NCI-H69 (cell line): ENCODE measurements at places on chromosomes 1 and 21.
A peak's percentile ranks its signal among the peaks of the same experiment; 100 is the strongest.

GRCh38 chr1:60916199-60916598 lies 166.2 kb upstream of the NFIA start:
- DNase-seq: peak; percentile 23

DNA sequence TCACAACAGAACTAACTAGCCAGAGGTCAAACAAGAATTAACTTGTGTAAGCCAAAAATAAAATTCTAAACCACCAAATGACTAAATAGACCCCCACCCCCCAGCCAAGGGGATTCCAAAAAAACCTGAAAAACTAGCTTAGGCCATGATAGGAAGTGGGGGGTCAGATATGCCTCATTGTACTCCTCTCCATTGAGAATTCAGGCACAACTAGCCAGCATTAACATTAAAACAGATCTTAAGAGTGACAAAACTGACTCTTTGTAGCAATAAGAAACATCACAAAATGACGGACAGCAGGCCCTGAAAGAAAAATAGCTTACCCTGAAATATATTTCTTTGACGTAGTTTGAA lies 103.0 kb upstream of the ETV3 start:
- no peak for DNase-seq

- peak; percentile 85 for DNase-seq
Observed at GRCh38 chr1:210373878-210374599, 45.3 kb downstream of the HHAT start.

DNA sequence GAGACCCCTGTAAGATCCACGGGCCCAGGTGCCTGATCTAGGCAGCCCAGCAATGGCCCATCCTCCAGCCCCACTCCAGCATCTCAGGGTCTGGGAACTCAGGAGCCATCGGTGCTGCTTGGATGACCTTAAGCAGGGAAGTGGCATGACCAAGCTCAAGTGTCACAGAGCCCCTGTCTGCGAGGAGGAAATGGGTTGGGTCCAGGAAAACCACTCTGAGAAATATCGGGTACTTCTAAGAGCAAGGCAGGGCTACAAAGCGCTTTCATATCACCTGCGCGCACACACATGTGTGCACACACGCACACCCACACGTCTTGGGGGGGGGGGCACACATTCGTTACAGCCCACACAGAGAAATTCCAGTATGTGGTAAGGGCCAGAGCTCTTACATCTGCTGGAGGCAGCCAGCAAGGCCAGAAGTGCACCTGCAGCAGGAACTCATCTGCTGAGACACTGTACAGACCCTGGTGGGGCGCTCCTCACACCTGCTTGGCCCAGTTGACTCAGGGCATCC lies 32.6 kb upstream of the SPOCD1 start:
- DNase-seq: no peak

DNA sequence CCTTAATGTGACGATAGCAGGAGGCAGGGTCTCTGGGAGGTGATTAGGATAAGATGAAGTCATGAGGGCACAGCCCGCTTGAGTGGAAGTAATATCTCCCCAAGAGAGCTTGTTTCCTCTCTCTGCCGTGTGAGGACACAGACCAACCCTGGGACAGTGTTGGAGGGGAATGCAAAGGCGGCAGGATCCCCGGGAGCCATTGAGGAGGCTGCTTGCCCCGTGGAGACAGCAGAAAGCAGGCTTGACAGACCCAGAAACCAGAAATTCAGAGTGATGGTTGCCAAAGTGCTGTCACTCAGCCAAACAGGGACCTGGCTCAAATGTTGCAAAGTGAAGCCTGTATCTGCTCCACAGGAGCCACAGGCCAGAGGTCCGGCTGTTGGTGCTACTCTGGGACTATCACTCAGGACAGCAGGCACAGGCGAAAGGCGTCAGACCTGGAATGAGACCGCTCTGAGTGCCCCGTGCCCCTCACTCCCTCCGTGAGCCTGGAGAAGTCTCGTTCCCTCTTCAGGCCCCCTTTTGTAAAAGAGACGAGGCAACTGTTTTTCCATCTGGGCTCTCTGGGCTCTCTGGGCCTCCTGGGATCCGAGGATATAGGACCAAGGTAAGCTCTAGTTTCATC lies 96.6 kb upstream of the VANGL1 start:
- no peak for DNase-seq

GRCh38 chr1:167687919-167688519 lies 33.8 kb upstream of the MPZL1 start:
- DNase-seq: peak; percentile 80

- DNase-seq: no peak
Observed at GRCh38 chr1:37567023-37567422, 10.3 kb downstream of the DNALI1 start.

DNA sequence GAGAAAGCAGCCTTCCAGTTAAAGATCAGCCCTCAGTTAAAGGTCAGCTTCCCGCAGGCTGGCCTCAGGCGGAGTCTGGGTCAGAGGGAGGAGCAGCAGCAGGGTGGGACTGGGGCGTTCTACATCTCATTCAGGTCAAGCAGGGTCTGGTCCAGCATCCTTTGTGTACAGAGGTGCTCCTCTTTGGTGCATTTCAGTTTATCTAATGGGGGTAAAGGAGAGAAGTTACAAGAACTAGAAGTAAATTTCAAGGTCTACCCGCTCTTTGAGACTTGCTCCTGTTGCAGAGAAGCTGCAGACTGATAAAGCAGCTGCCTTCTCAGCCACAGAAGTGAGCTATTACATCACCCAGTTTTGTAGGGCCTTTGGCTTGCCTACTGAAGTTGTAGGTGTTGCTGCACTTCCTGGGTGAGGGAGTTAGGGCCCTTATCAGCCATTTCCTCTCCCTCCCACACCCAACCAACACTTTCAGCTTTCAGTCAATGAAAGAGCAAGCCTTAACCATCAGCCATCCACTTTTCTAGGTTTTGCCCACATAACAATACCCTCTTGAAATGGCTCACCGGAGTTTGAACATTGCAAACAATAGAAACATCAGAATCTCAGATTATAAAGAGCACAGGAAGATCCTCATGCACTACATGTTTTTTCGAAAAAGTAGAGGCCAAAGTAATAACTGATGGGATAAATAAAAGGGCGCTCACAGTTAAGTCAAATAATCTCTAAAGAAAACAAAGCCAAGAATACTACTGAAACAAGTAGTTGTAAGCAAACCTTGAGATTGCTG lies 2.8 kb upstream of the NUP210L start:
- DNase-seq: no peak

DNA sequence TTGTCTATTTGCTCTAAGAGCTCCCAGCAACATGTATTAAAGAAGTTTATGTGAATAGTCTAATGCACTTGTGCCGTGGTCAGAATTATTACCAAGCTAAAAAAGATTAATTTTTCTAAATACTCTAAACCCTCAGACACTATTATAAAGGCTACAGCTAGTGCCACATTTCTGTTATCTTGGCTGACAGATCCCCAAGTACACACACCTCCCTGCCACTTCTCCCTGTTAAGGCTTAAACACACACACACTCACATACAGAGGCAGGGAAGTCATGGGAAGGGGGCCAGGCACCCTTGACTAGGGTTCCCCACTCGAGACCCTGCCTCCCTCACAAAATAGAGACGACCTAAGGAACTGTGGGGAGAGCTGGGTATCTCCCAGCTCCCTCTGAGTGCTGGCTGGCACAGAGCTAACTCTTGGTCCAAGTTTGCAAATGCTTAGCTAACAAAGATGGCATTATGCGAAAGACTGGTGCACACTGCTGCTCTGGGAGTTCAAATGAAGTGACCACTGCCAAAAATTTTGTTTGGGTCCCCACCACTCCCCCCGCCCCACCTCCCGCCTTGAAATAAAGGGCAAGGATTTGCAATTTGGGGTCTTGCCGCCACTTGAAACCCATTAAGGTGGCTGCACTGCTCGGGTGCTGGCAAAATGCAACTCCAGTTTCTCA lies 9.8 kb downstream of the SSBP3 start:
- no peak for DNase-seq

- peak; percentile 27 for DNase-seq
Observed at GRCh38 chr1:223364685-223365382, 858 bp upstream of the SUSD4 start.

DNA sequence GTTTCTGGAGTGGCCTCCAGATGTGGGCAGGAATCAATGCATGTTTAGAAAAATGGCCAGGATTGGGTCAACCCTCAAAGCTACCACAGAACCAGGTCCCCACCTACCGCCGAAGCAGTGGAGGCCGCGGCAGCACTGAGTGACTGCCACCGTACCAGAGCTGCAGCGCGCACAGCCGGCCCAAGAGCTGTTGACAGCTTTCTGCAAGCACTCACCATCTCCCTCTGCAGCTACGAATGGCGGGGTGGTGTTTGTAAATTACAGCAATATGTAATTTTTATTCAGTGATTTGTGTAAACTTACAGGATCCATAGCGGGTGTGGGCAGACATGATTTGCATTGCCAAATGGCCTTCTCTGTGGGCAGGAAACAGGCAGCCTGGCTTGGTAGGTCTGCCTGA lies 96.4 kb downstream of the CAMK2N1 start:
- DNase-seq: no peak

DNA sequence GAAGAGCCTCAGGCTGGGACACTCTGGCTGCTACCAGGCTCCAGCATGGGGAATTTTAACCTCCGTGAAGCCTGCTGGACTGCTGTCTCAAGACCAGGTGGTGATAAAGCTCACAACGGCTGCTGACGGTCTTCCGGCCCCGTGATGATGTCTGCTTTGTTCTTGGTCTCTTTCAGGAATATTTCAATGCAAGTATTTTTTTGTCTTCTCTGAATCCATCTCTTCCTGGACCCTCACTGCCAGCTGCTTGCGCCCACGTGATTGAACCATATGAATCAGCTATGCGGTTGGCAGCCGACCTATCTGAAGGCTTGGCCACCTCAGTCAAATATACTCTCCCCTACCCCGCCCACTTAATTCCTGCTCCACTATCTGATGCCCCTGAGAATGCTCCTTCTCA lies 14.6 kb upstream of the SLC6A17 start:
- DNase-seq: peak; percentile 70

DNA sequence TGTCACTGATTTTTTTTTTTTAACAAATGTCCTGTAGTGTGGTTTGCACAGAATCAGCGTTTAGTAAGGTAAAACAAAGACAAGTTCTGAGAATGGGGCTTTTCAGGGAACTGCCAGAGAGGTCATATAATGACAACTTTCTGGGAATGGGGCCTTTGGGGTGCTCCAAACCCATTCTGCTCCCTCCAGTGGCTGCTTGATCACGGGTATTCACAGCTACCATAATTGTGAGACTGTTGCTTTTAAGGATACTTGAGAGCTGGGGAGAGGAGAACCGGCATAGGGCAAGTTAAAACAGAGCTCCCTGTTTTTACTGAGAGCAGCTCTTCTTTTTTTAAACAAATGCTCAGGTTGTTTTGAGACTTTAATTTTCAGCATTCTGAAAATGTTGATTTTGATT lies 48.2 kb downstream of the CYP2J2 start:
- DNase-seq: peak; percentile 2

GRCh38 chr1:66652556-66652955 lies 99.7 kb upstream of the DYNLT5 start:
- DNase-seq: no peak

DNA sequence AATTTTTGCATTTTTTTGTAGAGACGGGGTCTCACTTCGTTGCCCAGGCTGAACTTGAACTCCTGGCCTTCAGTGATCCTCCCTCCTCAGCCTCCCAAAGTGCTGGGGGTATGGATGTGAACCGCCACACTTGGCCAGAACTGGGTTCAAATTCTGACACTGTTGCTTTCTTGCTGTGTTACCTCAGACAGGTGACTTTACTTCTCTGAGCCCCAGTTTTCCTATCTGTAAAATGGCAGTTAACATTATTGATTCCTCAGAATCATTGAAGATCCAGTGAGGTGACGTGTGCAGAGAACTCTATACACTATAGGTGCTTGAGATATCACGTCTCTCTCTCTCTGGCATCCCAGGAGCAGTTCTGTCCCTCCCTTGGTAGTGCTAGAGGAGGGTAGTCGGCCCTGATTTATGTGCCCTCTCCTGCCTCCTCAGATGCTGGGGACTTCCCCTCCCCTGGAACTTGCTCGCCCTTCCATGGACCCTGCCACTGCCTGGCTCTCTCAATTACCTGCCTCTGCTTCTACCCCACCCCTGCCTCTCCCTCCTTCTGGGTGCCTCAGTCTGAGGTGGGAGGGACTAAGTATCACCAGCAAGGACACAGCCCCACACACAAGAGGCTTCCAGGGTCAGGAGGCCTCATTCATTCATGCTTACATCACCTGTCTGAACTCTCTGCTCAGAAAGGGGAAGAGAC lies 2.8 kb upstream of the HPCA start:
- DNase-seq: peak; percentile 80

DNA sequence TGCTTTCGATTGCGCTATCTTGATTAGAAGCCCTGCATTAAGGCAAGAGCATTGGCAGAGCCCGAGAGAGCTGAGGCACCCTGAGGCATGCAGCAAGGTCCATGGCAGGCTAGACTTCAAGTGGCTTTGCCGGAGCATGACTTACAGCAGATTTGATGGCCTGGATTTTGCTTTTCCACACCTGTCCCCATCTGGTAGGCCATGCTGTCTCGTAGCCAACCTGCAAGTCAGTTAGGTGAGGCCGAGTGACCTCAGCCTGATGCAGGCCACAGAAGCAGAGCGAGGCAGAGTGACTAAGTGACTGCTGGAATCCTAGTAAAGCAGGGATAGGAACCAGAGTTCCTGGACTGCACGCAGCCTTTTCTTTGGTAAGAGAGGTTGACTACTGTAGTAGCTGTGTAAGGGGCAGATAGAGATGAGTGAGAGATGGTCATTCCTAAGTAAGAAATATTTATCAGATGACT lies 148.9 kb downstream of the PBX1 start:
- DNase-seq: no peak

- no peak for DNase-seq
Observed at GRCh38 chr1:224041032-224041431, 72.9 kb upstream of the FBXO28 start.

DNA sequence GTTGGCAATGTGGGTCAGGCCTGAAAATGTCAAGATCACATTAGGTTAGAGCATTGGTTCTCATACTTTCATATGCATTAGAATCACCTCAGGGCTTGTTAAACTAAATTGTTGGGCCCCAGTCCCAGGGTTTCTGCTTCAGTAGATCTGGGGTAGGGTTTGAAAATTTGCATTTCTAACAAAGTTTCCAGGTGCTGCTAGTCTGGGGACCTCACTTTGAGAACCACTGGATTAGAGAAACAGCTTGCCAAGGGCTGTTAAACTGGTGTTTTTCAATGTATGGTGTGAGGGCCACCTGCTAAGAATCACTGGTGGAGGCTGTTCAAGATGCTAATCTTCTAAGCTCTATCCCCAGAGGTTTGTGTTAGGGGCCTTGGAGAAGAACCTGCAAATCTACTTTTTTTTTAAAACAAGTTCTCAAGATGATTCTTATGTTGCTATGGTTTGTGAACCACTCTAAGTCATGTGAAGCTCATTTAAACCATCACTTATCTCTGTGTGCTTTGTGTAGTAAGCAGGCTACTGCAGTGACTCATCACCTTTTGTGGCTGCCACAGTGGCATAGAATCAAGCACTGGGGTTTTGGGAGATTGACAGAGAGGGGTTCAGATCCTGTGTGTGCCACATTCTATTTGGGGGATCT lies 152.2 kb downstream of the S1PR1 start:
- DNase-seq: peak; percentile 14

- no peak for DNase-seq
Observed at GRCh38 chr1:170618421-170618820, 45.5 kb upstream of the PRRX1 start.
